ENCODE measurements at places on chromosomes 2 and 18.

DNA sequence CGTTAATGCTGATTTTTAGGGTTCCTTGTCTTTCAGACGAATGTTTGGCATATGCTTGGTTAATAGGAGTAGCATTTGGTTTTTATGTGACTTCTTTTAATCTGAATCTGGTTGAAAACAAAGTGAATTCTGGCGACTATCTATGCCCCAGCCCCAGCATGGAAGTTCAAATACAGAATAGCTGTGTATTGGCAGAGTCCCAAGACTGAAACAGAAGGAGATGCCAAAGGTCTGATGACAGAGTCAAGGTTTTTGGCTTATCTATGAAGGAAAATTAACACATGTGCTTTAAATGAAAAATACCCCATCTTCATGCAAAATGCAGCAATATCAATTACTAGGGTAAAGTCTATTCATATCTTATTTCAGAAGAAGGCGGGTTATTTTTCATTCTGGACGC, 734.8 kb upstream of the NXPH2 start:
- no peak for DNase-seq

GRCh38 chr2:1371082-1371481, 42.2 kb upstream of the TPO start:
- DNase-seq, result no peak

DNA sequence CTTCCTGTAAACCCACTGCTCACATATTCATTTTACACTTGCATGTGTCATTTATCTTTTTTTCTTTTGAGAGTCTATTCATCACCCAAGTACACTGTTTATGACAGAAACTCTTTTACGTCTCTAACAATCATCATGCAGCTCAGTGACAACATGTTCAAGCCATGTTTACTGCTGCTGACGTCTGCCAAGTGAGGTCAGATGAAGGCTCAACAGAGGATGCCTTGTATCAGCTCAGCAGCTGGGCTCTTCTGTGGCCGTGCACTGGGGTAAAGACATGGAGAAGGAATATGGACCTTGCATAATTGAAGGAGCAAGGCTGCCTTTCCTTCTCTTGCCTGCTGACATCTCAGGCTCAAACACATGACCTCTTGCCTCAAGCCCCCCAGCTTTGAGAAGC, 99.6 kb downstream of the ADD2 start:
- DNase-seq, result no peak

DNA sequence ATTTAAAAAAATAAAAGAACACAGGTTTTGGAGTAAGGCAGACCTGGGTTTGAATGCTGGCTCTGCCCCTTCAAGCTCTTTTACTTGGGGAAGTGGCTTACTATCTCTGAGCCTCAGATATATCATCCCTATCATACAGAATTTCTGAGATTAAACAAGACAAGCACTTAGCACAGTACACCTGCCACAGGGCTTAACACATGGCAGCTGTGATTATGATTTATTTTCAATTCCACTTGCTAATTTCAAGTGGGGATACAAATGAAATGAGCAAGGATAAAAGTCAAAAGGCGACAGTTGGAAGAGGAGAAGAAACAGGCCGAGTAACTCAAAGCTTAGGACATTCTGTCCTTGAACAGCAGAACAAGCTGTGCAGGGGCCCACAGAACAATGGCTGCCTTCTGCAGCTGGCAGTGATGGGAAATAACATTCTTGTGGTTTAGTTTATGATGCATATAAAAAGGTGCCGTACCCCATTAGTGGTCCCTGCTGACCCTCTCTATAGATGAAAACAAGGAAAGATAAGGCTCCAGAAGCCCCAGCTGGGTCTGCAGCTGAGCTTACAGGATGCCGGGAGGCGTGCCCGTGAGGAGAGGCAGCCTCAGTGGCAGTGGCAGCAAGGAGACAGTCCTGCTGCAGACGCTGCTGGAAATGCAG, 45.3 kb downstream of the KIF3C start:
- no peak for DNase-seq

DNA sequence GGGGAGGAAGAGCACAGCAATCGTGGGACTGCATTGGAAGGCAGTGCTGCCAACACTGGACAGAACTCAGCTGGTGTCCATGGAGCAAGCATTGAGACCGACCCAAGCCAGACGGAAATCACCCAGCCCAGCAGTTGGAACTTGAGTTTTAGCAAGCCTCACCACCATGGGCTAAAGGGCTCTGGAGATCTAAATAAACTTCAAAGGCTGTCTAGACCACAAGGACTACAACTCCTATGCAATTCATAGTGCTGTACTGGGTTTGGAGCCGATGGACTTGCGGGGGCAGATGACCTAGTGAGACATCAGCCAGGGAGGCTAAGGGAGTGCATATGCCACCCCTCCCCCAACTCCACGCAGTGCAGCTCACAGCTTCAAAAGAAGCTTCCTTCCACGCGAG, 243.6 kb upstream of the SLC39A10 start:
- DNase-seq, result no peak

DNA sequence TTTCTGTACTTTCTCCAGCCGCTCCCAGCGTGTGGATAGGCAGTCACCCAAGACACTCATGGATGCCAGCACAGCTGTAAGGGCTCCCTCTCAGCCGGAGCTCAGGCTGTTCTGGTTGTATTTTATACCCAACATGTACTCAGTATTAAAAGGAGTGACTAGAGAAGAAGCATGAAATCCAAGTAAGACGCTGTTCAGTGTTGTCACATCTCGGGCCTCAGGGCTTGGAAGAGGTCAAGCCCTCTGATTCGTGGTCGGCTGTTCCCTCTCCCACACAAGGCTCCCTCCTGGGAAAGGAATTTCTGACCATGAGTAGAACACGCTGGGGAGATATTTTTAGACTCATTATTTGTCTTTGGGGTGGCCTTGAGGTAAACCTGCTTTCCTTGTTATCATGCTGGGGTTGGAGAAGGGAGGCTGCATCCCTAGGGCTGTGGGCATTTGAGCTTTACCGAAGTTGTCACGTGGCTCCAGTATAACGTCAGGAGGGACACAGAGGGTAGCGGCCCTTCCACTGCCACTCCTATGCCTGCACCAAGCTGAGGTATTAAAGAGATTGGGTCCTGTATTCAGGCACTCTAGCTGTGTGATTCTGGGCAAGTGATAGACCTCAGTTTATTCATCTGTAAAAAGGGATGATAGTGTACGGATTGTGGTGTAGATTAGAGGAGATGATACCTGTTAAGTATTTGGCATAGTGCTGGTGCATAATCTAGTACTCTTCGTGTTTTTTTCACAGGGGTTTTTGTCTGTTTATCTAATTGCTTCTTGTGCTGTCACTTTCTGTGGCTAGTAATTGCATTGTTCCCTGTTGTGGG, 34.1 kb downstream of the HK2 start:
- no peak for DNase-seq

GRCh38 chr2:60515721-60516226, 37.7 kb downstream of the BCL11A start:
- DNase-seq, result no peak

GRCh38 chr2:204051984-204052556, 115.5 kb downstream of the ICOS start:
- DNase-seq, result no peak

- DNase-seq, result no peak
Measured at GRCh38 chr18:46399303-46399702, 257.7 kb downstream of the LOXHD1 start.

Data from central memory CD8-positive, alpha-beta T cell (primary cell).